ENCODE measurements at places on chromosomes 11 and 22. TPM values are rescaled to one million over a fixed set of nuclear protein-coding genes. Genes with fewer than 3 reads are reported as not detected.

The CREB3L1 gene
- 0.68 TPM for total RNA-seq

The RAG2 gene
- total RNA-seq, result not detected

The PIWIL4 gene
- total RNA-seq, result 1.4 TPM

The RAB36 gene
- 0.35 TPM for total RNA-seq

DNA sequence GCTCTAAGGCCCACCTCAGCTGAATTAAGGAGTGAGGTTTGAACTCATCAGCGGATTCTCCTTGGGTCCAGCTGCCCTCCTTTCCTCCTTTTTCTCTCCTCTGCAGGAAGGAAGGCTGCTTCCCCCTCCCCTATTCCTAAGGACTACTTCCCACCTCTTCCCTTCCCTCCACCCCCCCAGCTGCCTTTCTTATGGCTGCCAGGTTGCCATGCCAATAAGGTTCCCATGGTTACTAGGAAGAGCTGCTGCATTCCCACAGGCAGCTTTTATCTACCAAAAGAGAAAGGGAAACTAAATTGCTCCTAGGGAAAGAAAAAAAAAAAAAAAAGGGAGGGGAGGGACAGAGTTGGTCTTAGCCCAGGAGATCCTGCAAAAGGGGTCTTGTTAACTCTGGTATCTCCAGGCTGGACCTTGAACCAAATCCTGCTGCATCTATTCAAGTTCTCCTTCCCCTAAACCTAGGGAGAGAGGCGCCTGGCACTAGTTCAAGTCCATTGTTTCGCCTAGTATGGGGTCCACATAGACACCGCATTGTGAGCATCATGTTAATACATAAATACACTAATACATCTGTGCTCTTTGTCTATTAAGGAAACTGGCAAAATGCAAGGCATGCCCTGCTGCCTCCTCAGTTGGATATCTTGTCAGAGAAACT lies 21.2 kb upstream of the FEZ1 start:
- H3K4me1 ChIP-seq, result no peaks in the 10 kb centered on the region
- no peaks in the 10 kb centered on the region for H3K27me3 ChIP-seq
- no peak overlapping the region for H3K4me3 ChIP-seq
- H3K36me3 ChIP-seq, result no peaks in the 10 kb centered on the region
- no peak overlapping the region for H3K27ac ChIP-seq
- DNase-seq, result no peak

- H3K27me3 ChIP-seq, result no peaks in the 10 kb centered on the region
- no peak overlapping the region for H3K4me3 ChIP-seq
- DNase-seq, result no peak
- no peak overlapping the region for H3K27ac ChIP-seq
- no peaks in the 10 kb centered on the region for H3K36me3 ChIP-seq
These were observed 73.4 kb upstream of the PARVG start for GRCh38 chr22:44107340-44107739.

DNA sequence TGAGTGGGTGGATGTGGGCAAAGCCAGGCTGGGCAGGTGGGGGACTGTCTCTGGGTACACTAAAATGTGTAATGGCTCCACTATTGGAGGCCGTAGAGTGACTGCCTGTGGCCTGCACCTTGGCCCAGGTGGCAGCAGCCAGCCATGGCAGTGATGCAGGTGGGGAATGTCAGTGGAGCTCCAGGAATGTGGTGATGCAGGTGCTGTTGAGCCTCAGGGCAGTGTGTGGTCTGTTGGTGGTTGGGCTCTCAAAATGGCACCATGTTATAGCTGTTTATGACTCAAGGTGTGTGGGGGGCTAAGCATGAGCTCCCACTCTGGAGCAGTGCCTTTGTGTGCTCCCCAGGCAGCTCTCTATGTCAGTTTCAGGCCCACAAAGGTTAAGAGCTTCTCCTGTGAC lies 40.2 kb upstream of the CCDC90B start:
- H3K4me1 ChIP-seq, result no peaks in the 10 kb centered on the region
- no peak overlapping the region for H3K27ac ChIP-seq
- no peaks in the 10 kb centered on the region for H3K36me3 ChIP-seq
- no peak for DNase-seq

GRCh38 chr22:26213826-26214225 lies 44.6 kb downstream of the SEZ6L start:
- no peak overlapping the region for H3K4me3 ChIP-seq
- H3K36me3 ChIP-seq, result no peaks in the 10 kb centered on the region
- DNase-seq, result no peak

- DNase-seq, result no peak
- H3K4me3 ChIP-seq, result no peak overlapping the region
- no peaks in the 10 kb centered on the region for H3K27me3 ChIP-seq
- no peaks in the 10 kb centered on the region for H3K36me3 ChIP-seq
These were observed 86.1 kb downstream of the ARHGAP8 start for GRCh38 chr22:44838316-44839016.

GRCh38 chr11:116500947-116501602 lies 271.7 kb downstream of the BUD13 start:
- H3K27me3 ChIP-seq, result peaks cover 13% of the 10 kb centered on the region
- no peak for DNase-seq
- peaks cover 2% of the 10 kb centered on the region for H3K4me1 ChIP-seq
- no peaks in the 10 kb centered on the region for H3K36me3 ChIP-seq
- no peak overlapping the region for H3K27ac ChIP-seq
- no peak overlapping the region for H3K4me3 ChIP-seq

All from gastrocnemius medialis (tissue), 4 donors.